ENCODE measurements at places on chromosomes 1 and 21. TPM values are rescaled to one million over a fixed set of nuclear protein-coding genes. Genes with fewer than 3 reads are reported as not detected.

The FCRL6 gene
- total RNA-seq = not detected

DNA sequence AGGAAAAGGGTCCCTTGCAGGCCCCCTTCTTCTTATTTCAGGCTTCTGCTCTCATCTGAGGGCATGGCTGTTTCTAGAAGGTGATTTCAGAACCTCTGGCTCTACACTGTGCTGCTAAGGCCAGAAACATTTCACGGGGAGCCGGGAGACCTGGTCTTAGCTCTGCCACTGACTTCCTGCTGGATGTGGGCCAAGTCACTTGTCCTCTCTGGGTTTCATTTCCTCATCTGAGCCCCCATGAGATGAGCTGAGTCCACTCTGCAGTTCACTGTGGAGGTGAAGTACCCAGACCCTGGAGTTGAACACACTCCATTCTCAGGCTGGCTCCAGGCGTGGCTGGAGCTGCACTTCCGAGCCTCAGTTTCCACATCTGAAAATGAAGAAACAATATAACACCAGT lies 2.1 kb downstream of the PADI1 start:
- H3K4me3 ChIP-seq = no peak overlapping the region
- no peaks in the 10 kb centered on the region for H3K36me3 ChIP-seq
- H3K4me1 ChIP-seq = peaks cover 36% of the 10 kb centered on the region
- peak; percentile 36 for DNase-seq
- H3K27ac ChIP-seq = no peak overlapping the region

GRCh38 chr1:183998045-183998444 lies 39.5 kb downstream of the COLGALT2 start:
- no peaks in the 10 kb centered on the region for H3K27me3 ChIP-seq
- no peaks in the 10 kb centered on the region for H3K36me3 ChIP-seq
- H3K4me3 ChIP-seq = no peak overlapping the region
- no peak overlapping the region for H3K27ac ChIP-seq

DNA sequence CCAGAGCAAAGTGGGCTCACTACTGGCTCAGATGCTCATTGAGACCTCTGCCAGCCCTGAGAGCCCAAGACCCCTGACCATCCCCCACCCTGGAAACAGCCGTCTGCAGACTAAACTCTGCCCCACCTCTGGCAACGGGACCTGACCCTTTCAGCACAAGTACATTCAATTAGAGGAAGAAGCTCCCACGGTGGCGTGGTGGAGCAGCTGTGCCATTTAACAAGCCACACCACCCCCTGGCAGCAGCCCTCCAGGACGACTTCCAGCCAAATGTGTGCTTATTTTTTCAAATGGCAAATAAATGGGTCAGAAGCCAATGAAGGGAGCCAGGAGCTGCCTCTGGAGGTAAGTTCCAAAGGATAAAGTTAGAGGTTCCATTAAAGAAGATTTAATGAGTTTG lies 226.7 kb downstream of the NPHP4 start:
- H3K27ac ChIP-seq = no peak overlapping the region
- H3K27me3 ChIP-seq = peaks cover 53% of the 10 kb centered on the region
- no peak for DNase-seq

DNA sequence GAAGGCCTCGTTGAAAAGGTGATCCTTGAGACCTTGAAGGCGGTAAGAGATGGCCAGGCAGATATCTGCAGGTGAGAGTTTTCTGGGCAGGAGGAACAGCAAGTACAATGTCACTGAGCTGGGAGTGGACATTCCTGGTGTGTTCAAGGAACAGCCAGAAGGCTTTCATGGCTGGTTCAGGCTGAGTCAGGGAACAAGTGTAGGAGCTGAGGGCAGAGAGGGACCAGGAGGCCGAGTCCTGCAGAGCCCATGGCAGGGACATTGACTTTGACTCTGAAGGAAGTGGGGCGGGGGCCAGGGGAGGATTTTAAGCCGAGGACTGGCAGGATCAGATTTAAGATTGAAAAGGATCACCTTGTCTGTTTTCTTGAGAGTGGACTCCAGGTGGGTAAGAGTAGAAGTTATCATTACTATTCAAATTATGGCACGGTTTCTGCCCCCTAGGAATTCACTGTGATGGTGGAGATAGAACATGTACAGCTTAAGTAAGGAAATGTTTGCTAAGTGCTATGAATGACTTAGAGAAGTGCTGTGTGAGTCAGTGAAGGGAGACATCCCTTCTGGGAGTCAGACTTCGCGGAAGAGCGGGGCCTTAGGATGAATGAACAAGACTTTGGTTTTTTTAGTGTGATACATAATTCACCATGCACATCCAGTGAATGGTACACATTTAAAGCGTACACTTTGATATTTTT lies 202.3 kb downstream of the KIF26B start:
- no peak for DNase-seq
- H3K4me1 ChIP-seq = peaks cover 5% of the 10 kb centered on the region
- H3K27ac ChIP-seq = no peak overlapping the region
- H3K4me3 ChIP-seq = no peak overlapping the region
- no peaks in the 10 kb centered on the region for H3K27me3 ChIP-seq
- H3K36me3 ChIP-seq = no peaks in the 10 kb centered on the region

GRCh38 chr1:66506393-66506687 lies 27.6 kb upstream of the SGIP1 start:
- H3K4me3 ChIP-seq = no peak overlapping the region
- H3K27ac ChIP-seq = no peak overlapping the region
- 0 out of 2 replicates have a peak, but pooled peaks cover 3% of the 10 kb centered on the region for H3K27me3 ChIP-seq

DNA sequence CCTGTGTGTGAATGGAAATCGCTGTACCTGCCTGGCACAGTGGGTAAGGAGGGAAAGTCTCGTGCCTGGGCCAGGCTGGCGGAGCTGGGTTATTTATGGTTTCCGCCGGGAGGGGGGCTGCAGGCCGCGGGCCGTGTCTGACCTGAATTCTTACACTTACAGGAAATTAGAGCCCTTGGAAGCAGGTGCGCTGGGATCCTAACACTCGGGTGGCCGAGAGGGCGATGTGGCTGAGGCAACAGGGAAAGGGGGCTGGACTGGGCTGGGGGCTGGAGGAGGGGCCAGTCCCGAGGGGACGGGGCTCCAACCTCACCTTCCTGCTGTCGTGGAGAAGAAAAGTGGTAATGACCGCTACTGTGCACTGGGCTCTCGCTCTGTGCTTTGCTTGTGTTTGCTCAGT lies 109.4 kb upstream of the WNT4 start:
- peak; percentile 44 for DNase-seq
- H3K4me3 ChIP-seq = no peak overlapping the region
- no peak overlapping the region for H3K27ac ChIP-seq
- H3K27me3 ChIP-seq = peaks cover 22% of the 10 kb centered on the region

GRCh38 chr1:92707292-92707691 lies 77.6 kb downstream of the EVI5 start:
- H3K36me3 ChIP-seq = 0 out of 2 replicates have a peak, but pooled peaks cover 4% of the 10 kb centered on the region
- no peaks in the 10 kb centered on the region for H3K27me3 ChIP-seq
- no peak for DNase-seq
- no peak overlapping the region for H3K4me3 ChIP-seq
- H3K4me1 ChIP-seq = peaks cover 10% of the 10 kb centered on the region

- DNase-seq = no peak
- no peak overlapping the region for H3K4me3 ChIP-seq
- H3K27me3 ChIP-seq = peaks cover 26% of the 10 kb centered on the region
- no peak overlapping the region for H3K27ac ChIP-seq
- no peaks in the 10 kb centered on the region for H3K4me1 ChIP-seq
These were observed 17.8 kb upstream of the CNTN2 start for GRCh38 chr1:205025239-205025638.

DNA sequence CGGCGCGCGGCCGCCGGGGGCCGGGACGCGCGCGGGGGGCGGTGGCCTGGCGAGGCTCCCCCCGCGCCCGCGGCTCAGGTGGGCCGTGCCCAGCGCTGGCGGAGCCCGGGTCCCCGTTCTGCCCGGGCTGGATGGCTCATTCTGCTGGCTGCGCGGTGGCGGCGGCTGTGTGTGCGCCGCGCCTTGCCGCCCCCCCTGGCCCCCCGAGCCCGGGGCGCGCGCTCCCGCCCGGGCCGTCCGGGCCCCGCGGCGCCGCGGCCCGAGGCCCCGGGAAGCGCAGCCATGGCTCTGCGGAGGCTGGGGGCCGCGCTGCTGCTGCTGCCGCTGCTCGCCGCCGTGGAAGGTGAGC lies at the start of gene EPHB2:
EPHB2 (plus strand) TSS at position 139 of the 349 bp plus-strand sequence; CDS start at position 283, 144 bp downstream.
- no peaks in the 10 kb centered on the region for H3K27me3 ChIP-seq
- H3K27ac ChIP-seq = peak within 1 kb of the TSS; percentile 49
- H3K36me3 ChIP-seq = peaks cover 5% of the 10 kb centered on the region
- peaks cover 14% of the 10 kb centered on the region for H3K4me1 ChIP-seq

The FTCD gene
- not detected for total RNA-seq

DNA sequence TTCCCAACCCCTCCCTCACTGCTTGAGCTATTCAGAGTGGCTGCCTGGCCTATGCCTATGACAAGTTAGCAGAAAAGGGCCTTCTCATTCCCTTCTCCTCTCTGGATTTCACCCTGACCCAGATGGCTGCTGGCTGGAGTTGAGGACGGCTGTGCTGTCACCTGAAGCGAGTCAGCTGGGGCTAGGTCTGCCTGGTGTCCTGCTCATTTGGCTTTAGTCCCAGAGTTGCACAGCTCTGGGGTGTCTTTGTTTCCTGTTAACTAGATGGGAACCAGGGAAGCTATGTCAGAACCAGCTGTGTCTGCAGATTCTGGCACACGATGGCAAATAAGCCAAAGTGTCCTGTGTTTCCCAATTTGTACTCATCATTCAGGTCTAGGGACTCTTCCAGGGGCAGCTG lies 52.9 kb downstream of the CNIH3 start:
- 0 out of 2 replicates have a peak, but pooled peaks cover under 1% of the 10 kb centered on the region for H3K27me3 ChIP-seq
- no peak for DNase-seq
- H3K4me1 ChIP-seq = no peaks in the 10 kb centered on the region
- no peak overlapping the region for H3K4me3 ChIP-seq
- H3K27ac ChIP-seq = no peak overlapping the region

- no peak overlapping the region for H3K27ac ChIP-seq
- H3K4me1 ChIP-seq = no peaks in the 10 kb centered on the region
- no peaks in the 10 kb centered on the region for H3K36me3 ChIP-seq
- no peak overlapping the region for H3K4me3 ChIP-seq
These were observed 45.8 kb upstream of the C1orf21 start for GRCh38 chr1:184340984-184341383.

DNA sequence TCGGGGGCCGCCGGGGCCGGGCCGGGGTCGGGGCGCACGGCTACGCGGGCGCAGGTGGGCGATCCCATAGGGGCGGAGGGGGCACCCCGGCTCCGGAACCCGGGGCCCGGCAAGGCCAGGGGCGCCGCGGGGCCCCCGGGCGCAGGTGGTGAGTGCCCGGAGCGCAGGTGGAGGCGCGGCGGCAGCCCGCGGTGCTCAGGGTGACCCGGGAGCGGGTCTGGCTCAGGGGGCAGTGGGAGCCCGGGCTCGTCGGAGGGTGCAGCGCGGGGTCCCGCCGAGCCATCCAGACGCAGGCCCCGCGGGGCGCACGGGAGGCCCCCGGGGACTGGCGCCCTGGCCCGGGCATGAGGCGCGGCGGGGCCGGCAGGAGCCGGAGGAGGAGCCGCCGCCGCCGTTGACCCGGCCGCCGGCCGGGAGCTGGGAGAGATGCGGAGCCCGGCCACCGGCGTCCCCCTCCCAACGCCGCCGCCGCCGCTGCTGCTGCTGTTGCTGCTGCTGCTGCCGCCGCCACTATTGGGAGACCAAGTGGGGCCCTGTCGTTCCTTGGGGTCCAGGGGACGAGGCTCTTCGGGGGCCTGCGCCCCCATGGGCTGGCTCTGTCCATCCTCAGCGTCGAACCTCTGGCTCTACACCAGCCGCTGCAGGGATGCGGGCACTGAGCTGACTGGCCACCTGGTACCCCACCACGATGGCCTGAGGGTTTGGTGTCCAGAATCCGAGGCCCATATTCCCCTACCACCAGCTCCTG lies 489 bp downstream of the CELSR2 start:
- H3K4me1 ChIP-seq = peaks cover 9% of the 10 kb centered on the region
- H3K27ac ChIP-seq = no peak overlapping the region

The ECM1 gene
- total RNA-seq = 5.0 TPM

DNA sequence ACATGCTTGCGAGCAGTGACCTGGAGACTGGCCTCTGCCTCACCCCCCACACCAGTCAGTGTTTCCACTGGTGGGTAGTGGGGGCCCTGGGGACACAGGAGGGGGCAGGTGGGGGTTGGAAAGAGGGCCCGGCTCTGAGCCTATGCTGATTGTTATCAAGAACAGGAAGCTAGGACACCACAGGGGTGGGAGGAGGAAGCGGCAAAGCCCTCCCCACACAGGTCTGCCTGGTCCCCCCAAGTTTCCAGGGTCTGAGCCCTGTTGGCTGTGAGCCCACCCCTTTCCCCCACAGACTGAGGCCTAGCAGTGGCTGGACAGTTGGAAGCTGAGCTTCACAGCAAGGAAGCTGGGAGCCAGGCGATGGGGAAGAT lies 1.6 kb upstream of the PTPN7 start:
- no peak overlapping the region for H3K4me3 ChIP-seq
- H3K36me3 ChIP-seq = no peaks in the 10 kb centered on the region
- H3K4me1 ChIP-seq = peaks cover 4% of the 10 kb centered on the region
- DNase-seq = no peak
- H3K27ac ChIP-seq = no peak overlapping the region
- peaks cover 32% of the 10 kb centered on the region for H3K27me3 ChIP-seq

- H3K27ac ChIP-seq = no peak overlapping the region
- no peaks in the 10 kb centered on the region for H3K4me1 ChIP-seq
- DNase-seq = peak; percentile 20
- 0 out of 2 replicates have a peak, but pooled peaks cover 3% of the 10 kb centered on the region for H3K27me3 ChIP-seq
These were observed 33.0 kb upstream of the SIPA1L2 start for GRCh38 chr1:232662910-232663309.

GRCh38 chr1:6701437-6702153 lies at the start of gene DNAJC11:
Gene DNAJC11, minus strand, starts transcription at chr1:6701816. Its CDS starts 16 bp downstream, at chr1:6701800.
- H3K36me3 ChIP-seq = no peaks in the 10 kb centered on the region
- H3K27ac ChIP-seq = peak within 1 kb of the TSS; percentile 81
- peak; percentile 95 for DNase-seq
- H3K4me1 ChIP-seq = 0 out of 2 replicates have a peak, but pooled peaks cover 4% of the 10 kb centered on the region
- peak within 1 kb of the TSS; percentile 94 for H3K4me3 ChIP-seq

DNA sequence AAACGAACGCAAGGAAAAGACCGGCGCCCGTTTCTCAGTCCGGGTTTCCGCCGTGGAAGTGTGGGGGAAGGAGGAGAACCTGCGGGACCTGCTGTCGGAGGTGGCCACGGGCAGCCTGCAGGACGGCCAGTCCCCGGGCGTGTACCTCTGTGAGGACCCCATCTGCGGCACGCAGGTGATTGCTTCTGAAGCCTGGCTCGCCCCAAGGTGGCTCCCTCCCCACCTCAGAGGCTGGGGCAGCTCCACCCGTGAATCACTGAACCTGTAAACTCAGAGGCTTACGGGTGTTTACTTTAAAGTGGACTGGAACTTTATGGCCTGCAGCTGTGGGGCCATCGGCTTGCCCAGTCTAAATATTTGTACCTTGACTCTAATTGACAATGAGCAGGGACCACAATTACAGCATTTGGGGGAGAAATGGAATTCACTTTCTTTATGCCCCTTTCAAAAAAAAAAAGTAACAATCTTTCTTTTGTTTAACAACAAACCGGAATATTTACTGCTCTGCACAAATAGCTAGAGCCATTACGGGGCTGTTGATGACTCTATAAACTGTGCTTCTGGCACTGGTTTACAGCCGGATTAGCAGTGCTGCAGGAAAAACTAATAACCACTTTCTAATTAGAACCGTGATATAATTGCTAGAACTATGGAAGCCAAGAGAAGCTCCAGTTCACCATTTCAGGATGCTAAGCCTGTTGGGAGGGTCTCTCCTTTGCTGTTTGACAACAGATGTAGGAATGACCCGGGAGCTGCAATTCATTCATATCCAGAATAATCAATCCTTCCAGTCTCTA lies 454.8 kb downstream of the KIF26B start:
- H3K36me3 ChIP-seq = peaks cover 5% of the 10 kb centered on the region
- peaks cover 19% of the 10 kb centered on the region for H3K4me1 ChIP-seq
- DNase-seq = peak; percentile 17
- no peak overlapping the region for H3K27ac ChIP-seq
- H3K4me3 ChIP-seq = no peak overlapping the region
- no peaks in the 10 kb centered on the region for H3K27me3 ChIP-seq

The SH3GLB1 gene
- 82.8 TPM for total RNA-seq

The CPTP gene
- 22.1 TPM for total RNA-seq
